ENCODE measurements at places on chromosomes 16 and 17. TPM values are rescaled to one million over a fixed set of nuclear protein-coding genes. Genes with fewer than 3 reads are reported as not detected.
A peak's percentile ranks its signal among the peaks of the same experiment; 100 is the strongest.

The CMTM4 gene
- 150 TPM for total RNA-seq

GRCh38 chr17:9668517-9668916 lies 23.2 kb downstream of the USP43 start:
- no peak overlapping the region for H3K4me3 ChIP-seq
- DNase-seq: no peak
- H3K36me3 ChIP-seq: no peaks in the 10 kb centered on the region
- no peak overlapping the region for H3K27ac ChIP-seq

DNA sequence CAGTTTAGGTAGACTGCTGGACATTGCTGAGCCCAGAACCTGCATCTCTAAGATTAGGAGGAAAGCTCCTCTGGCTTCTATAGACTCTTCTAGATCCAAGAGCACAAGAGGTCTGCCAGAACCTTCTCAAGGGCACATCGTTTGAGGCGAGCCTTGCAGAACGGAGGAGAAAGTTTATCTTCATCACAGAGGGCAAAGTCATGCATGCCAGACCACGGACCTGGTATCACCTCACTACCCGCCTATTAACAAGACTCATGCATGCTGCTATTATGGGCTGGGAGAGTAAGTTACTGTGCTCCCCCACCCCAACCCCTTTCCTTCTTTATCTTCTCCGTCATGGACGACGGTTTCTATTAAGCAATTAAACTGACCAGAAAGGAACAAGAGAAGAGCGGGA lies 23.3 kb downstream of the MYH11 start:
- no peaks in the 10 kb centered on the region for H3K4me1 ChIP-seq
- no peaks in the 10 kb centered on the region for H3K36me3 ChIP-seq
- no peak overlapping the region for H3K4me3 ChIP-seq

The PRSS22 gene
- 6.1 TPM for total RNA-seq

The C1QTNF8 gene
- total RNA-seq: not detected

GRCh38 chr17:13030056-13030455 lies 12.2 kb upstream of the ELAC2 start:
- no peaks in the 10 kb centered on the region for H3K4me1 ChIP-seq
- H3K4me3 ChIP-seq: no peak overlapping the region
- H3K27me3 ChIP-seq: no peaks in the 10 kb centered on the region

DNA sequence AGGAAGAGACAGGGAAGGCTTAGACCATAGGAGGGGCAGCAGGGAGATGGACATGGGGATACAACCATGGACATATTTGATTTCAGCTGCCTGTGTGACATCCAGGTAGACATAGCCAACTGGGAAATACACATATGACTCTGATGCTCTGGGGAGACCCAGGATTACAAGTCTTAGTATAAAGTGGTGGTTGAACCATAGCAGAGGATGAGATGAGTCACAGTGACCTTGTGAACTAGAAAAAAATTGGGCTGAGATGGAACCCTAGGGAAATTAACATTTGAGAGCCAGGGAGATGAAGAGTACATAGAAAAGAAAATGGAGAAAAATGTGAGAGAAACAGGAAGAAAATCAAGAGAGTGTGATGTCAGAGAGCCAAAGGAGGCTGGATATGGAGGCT lies 10.2 kb downstream of the MARCHF10 start:
- no peaks in the 10 kb centered on the region for H3K27me3 ChIP-seq
- H3K4me1 ChIP-seq: no peaks in the 10 kb centered on the region
- DNase-seq: no peak
- H3K27ac ChIP-seq: no peak overlapping the region
- no peak overlapping the region for H3K4me3 ChIP-seq

DNA sequence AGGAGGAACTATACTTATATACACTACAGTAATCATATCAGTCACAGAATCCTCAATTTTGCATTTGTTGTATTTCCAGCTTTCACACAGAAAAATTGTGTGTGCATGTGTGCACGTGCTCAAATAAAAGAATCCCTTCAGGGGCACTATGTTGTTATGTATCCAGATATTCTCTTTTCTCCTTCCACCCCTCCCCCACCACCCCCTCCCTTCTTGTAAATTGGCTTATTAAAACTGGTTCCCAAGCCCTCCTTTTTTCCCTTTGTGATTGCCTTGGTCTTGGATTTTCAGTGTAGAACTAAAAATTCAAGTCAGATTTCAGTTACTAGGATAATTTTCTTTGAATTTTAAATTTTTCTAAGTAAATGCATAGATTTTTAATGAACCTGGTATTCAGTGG lies 86.3 kb downstream of the WNT3 start:
- H3K27ac ChIP-seq: no peak overlapping the region
- no peaks in the 10 kb centered on the region for H3K36me3 ChIP-seq
- no peaks in the 10 kb centered on the region for H3K4me1 ChIP-seq
- H3K27me3 ChIP-seq: no peaks in the 10 kb centered on the region

DNA sequence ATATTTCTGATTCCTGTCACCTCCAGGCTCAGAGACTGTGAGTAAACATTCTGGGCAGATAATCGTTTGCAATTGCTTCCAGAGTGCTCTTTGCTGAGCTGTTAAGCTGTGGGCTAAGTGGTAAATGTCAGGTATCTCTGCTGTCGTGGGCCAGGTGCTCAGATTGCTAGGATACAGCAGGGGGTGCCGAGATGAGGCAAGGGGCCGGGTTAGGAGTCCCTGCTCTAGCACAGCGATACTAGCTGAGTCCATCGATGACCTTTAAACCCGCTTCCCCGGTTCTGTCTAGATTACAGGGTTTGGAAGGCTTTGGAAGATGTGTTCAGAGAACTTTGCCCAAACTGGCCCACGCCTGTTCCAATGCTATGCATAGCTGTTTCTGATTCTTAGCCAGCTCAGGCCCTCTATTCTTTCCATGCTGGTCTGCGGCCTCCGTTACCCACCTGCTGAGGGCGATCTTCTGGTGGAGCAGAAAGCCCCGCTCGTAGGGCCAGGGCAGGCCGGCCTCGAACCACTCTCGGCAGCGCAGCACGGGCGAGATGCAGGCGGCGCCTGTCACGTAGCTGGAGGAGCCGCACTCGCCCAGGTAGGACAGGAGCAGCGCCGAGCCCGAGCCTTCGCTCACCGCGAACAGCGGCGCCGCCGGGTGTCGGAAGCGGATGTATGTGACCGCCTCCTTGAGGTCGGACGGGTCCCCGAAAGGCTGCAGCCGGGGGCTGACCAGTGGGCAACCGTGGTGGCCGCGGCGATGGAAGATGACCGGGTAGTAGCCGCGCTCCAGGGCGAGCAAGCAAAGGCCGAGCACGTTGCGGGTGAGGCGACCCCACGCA lies 979 bp downstream of the ABHD15 start:
- peak overlapping the region; percentile 94 for H3K27ac ChIP-seq
- peak overlapping the region; percentile 82 for H3K4me3 ChIP-seq
- DNase-seq: peak; percentile 61
- no peaks in the 10 kb centered on the region for H3K36me3 ChIP-seq
- no peaks in the 10 kb centered on the region for H3K27me3 ChIP-seq

DNA sequence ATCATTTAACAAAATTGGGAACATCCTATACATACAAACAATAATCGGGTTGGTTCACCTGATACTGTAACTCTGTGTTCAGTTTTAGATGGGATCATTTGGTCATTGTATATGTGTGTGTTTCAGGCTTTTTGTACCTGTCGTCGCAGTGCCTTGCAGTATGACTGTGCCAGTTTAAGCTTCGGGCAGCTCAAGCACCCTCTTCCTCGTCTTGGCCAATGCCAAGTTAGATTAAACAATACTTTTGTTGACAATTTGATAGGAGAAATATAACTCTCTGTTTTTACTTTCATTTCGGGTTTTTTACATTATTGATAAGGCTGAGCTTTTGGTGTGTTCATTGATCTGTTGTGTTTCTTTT lies 37.0 kb upstream of the ARHGAP17 start:
- H3K4me3 ChIP-seq: no peak overlapping the region
- H3K27ac ChIP-seq: no peak overlapping the region
- no peaks in the 10 kb centered on the region for H3K36me3 ChIP-seq
- no peak for DNase-seq
- no peaks in the 10 kb centered on the region for H3K27me3 ChIP-seq

DNA sequence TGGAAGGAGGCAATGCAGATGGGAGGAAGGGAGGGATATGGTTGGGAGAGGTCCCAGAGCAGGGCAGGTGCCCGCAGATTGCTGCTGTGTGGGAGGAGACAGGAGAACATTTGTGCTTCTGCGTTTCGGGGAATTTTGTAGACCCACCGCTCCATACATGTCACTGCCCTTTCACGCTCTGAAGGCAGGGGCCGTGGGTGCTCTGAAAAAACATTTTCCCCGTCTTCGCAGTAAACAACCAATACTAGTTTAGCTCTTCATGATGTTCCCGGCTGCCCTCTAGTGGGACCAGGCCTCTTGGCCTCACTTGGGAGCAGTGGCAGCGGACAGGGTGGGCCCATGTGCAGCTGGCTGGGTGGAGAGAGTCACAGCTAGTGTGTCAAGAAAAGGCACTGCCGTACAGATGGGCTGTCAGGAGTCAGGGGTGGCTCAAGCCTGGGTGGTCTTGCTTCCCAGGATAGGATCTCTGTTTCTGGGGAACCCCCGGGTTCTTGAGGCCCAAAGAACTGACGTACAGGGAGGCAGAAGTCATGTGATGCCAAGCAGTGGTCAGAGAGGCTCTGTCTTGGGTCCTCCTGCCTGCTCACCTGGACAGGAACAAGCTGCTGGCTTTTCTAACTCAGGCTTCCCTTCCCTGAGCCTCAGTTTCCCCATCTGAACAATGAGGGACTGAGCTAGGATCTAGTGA lies 46.5 kb upstream of the CPNE2 start:
- no peaks in the 10 kb centered on the region for H3K4me1 ChIP-seq
- H3K4me3 ChIP-seq: no peak overlapping the region
- H3K36me3 ChIP-seq: peaks cover 8% of the 10 kb centered on the region
- H3K27me3 ChIP-seq: no peaks in the 10 kb centered on the region
- H3K27ac ChIP-seq: no peak overlapping the region

- H3K36me3 ChIP-seq: no peaks in the 10 kb centered on the region
- H3K27ac ChIP-seq: no peak overlapping the region
- H3K4me1 ChIP-seq: no peaks in the 10 kb centered on the region
- no peak for DNase-seq
- no peak overlapping the region for H3K4me3 ChIP-seq
Measured at GRCh38 chr16:86218479-86219170, 291.7 kb upstream of the FOXF1 start.

DNA sequence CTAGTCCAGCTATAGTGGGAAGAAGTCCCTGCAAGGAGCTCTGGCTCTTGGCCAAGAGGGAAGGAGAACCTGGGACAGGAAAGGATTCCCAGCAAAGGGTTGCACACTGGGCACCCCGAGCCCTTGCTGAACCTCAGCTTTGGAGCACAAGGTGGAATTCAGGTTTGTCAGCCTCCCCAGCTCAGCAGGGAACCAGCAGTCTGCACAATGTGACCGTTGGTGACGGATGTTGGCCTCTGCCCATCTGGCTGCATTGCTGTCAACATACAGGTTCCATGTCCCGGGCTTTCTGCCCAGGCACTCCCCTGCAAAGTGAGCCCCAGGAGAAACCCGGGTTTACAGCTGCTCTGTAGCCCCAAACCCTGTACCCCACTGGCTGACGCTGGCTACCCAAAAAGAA lies 6.7 kb downstream of the RPRML start:
- no peaks in the 10 kb centered on the region for H3K36me3 ChIP-seq
- H3K27ac ChIP-seq: no peak overlapping the region
- DNase-seq: no peak
- H3K4me1 ChIP-seq: no peaks in the 10 kb centered on the region

GRCh38 chr17:39222151-39222550 lies 3.6 kb downstream of the STAC2 start:
- H3K4me3 ChIP-seq: no peak overlapping the region
- no peak for DNase-seq
- H3K36me3 ChIP-seq: no peaks in the 10 kb centered on the region
- H3K27ac ChIP-seq: no peak overlapping the region

The CYGB gene
- 9.9 TPM for total RNA-seq

DNA sequence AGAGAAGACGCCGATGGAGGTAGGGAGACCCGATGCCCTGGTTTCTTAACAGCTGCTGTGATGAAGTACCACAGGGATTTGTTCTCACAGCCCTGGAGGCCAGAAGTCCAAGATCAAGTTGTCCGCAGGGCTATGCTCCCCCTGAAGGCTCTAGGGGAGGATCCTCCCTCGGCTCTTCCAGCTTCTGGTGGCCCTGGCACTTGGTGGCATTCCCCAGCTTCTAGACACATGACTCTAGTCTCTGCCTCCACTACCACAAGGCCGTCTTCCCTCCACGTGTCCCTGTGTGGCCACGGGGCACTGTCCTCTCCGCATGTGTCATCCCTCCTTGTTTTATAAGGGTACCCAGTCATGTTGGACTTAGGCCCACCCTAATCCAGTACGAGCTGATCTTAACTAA lies 375.2 kb downstream of the SLC39A11 start:
- H3K4me1 ChIP-seq: no peaks in the 10 kb centered on the region
- no peak overlapping the region for H3K4me3 ChIP-seq
- H3K36me3 ChIP-seq: no peaks in the 10 kb centered on the region
- no peak overlapping the region for H3K27ac ChIP-seq
- no peak for DNase-seq

The GAST gene
- total RNA-seq: not detected

The SLC16A11 gene
- 0.40 TPM for total RNA-seq

- no peak overlapping the region for H3K4me3 ChIP-seq
- H3K27me3 ChIP-seq: no peaks in the 10 kb centered on the region
- no peak overlapping the region for H3K27ac ChIP-seq
- H3K36me3 ChIP-seq: no peaks in the 10 kb centered on the region
Measured at GRCh38 chr16:5422643-5423496, 325.3 kb upstream of the EEF2KMT start.

The PDK2 gene
- total RNA-seq: 56.4 TPM

DNA sequence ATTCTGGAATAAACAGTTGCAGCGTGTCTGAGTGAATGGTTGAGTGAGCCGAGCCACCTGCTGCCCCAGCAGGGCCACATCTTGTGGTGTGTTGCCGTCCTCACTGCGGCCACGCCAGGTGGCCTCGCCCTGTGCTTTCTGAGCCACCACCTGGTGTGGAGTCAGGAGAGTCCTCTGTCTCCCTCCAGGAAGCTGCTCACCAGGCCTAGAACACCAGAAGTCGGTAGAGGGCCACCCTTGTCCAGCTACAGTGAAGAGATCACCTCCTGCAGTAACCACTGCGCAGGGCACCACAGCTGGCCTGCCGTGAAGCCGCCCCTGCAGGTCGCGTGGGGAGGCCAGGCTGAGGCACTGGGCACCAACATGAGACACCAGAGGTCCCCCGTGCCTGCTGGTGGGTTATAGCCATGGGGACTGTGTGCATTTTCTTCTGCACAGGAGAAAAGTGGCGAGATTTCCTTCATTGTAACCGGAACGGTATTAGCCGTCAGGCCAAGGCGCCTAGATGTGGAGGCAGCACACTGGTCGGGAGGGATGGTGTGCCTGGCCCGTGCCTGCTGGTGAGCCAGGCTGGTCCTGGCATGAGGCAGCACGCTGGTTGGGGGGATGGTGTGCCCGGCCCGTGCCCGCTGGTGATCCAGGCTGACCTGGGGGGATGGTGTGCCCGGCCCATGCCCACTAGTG lies 28.9 kb upstream of the FOXK2 start:
- DNase-seq: no peak
- H3K4me3 ChIP-seq: no peak overlapping the region
- no peaks in the 10 kb centered on the region for H3K4me1 ChIP-seq
- no peaks in the 10 kb centered on the region for H3K27me3 ChIP-seq
- H3K36me3 ChIP-seq: no peaks in the 10 kb centered on the region

- no peaks in the 10 kb centered on the region for H3K4me1 ChIP-seq
- H3K27ac ChIP-seq: peak overlapping the region; percentile 86
- no peak overlapping the region for H3K4me3 ChIP-seq
- no peak for DNase-seq
- no peaks in the 10 kb centered on the region for H3K36me3 ChIP-seq
Measured at GRCh38 chr16:19431636-19432340, 14.1 kb downstream of the TMC5 start.

All from colonic mucosa (tissue), 4 donors.